ENCODE measurements at places on chromosomes 1 and 21. TPM values are rescaled to one million over a fixed set of nuclear protein-coding genes. Genes with fewer than 3 reads are reported as not detected.

CRNN gene
- polyA plus RNA-seq = 0.52 TPM

DNA sequence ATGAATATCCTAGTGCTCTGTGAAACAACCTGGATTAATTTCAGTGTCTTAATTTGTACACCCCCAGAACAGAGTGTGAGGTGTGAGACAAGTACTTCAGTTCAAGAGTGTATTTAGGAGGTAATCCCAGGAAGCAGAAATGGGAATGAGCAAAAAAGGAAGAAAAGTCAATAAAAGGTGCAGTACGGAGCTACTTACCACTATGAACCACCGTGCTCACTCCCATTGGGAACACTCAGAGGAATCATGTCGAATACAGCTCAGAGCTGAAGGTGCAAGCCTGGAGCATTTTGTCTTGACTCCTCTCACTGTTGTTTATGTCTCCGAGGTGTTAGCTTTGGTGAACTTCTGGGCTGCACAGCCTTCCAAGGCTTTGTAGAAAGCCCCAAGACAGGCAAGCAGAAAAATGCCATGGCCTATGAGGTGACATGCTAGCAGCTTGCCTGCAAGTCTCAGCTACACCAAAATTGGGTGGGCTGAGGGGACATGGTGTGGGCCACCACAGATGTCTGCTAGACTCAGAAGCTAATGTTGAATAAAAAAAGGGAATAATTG lies 7.4 kb upstream of the SVBP start:
- no peaks in the 10 kb centered on the region for H3K27me3 ChIP-seq
- H3K4me1 ChIP-seq = no peaks in the 10 kb centered on the region
- H3K36me3 ChIP-seq = no peaks in the 10 kb centered on the region
- H3K4me3 ChIP-seq = no peak overlapping the region

GRCh38 chr1:221161571-221162041 lies 282.4 kb downstream of the HLX start:
- DNase-seq = no peak
- no peaks in the 10 kb centered on the region for H3K36me3 ChIP-seq
- no peak overlapping the region for H3K4me3 ChIP-seq
- no peaks in the 10 kb centered on the region for H3K4me1 ChIP-seq
- H3K27ac ChIP-seq = no peak overlapping the region

IL19 gene
- polyA plus RNA-seq = not detected

- H3K4me3 ChIP-seq = no peak overlapping the region
- H3K27me3 ChIP-seq = no peaks in the 10 kb centered on the region
- DNase-seq = no peak
- no peak overlapping the region for H3K27ac ChIP-seq
- H3K36me3 ChIP-seq = no peaks in the 10 kb centered on the region
These were observed 18.6 kb upstream of the HSPG2 start for GRCh38 chr1:21955501-21956281.
